ENCODE measurements at places on chromosomes 2 and 18.

GRCh38 chr2:238513346-238513745, 86.6 kb downstream of the ASB1 start:
- peak; percentile 25 for DNase-seq

- DNase-seq: no peak
These were observed 396.8 kb downstream of the NCKAP5 start for GRCh38 chr2:133171393-133172004.

- no peak for DNase-seq
These were observed 85.7 kb upstream of the RBBP8 start for GRCh38 chr18:22847392-22847791.

DNA sequence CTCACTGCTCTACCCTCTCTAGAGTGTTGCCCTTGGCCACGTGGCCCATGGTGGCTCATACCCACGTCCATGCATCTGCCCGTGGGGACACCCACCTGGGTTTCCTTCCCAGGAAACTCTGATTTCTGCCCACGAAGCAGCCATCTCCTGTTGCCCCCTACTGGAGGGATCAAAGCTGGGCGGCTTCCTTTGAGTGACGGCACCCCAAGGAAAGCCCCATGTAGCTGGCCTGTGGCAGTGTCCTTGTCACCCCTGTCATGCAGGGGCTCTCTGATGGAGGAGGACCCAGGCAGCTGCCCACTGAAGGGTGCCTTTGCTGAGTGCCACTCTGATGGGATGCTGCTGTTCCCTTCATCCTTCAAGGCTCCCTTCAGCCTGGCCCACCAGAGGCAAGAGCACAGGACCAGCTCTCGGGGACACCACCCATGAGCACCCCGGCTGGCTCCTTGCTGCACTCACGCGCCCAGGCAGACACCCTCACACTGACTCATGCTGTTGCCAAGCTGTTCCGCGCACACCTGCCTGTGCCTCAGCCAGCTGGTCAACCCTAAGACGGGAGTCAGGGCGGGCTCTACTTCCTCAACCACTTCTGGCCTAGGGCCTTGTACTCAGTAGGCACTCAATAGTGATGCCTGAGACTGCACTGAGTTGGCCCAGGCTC, 101.1 kb downstream of the CTIF start:
- DNase-seq: no peak

GRCh38 chr2:191977754-191978153, 130.9 kb upstream of the CAVIN2 start:
- DNase-seq: no peak

DNA sequence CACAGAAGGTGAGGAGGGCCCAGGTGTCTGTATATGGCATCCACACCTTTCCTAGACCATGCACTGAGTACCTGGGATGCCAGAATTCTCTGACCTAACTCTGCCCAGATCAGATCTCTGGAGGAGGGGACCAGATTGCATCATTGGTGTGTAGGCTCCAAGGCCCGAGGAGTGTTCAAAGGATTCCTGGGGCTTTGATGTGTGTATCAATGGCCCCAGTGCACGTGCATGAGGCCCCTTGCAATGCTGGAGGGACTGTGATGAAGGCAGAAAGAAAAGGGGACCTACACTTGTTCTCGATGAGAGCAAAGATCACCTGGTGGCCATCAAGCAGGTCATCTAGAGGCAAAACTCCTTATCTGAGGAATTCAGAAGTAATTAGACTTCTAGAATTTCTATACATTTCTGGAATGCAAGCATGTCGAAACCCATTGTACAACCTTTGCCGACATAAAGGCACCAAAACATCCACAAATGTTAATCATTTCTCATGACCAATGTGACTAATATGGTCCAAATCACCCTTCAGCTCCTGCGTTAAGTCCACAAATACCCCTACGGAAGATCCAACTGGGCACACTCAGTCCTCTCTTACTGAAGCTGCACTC, 123.5 kb downstream of the CHST9 start:
- no peak for DNase-seq

DNA sequence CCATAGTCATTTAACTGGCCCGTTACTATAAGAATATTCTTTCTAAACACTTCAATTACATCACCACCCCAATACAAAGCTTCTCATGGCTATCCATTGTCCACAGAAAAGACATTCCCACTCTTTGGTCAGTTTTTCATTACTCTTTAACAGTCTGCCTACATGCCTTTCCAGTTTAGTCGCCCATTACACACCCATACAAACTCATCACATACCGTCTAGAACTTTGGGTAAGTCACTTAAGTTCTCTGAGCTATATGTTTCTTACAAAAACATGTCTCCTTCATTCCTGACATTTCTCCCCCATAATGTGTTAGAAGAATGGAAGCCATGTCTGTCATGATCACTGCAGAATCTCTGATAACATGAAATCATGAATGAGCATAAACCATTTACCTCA, 108.2 kb upstream of the STK17B start:
- no peak for DNase-seq

- DNase-seq: no peak
These were observed 20.7 kb downstream of the BMP10 start for GRCh38 chr2:68850524-68850923.

GRCh38 chr2:28088970-28089369, 198.4 kb downstream of the BABAM2 start:
- DNase-seq: no peak

GRCh38 chr2:3666613-3666975, 8.6 kb downstream of the ALLC start:
- DNase-seq: no peak

- DNase-seq: no peak
These were observed 46.7 kb downstream of the PLA2R1 start for GRCh38 chr2:160015746-160016145.

DNA sequence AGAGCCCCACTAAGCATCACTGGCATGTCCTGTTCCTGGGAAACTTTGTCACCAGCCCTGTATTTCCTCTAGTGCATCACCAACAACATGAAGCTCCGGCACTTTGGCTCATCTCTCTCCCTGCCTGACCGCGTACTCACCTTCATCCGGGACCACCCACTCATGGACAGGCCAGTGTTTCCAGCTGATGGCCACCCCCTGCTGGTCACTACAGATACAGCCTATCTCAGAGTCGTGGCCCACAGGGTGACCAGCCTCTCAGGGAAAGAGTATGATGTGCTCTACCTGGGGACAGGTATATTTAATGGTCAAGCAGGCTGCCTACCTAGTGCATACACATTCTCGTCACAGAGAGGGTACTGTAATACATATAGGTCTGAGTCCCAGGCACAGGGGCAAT, 21.0 kb downstream of the SEMA4F start:
- no peak for DNase-seq

DNA sequence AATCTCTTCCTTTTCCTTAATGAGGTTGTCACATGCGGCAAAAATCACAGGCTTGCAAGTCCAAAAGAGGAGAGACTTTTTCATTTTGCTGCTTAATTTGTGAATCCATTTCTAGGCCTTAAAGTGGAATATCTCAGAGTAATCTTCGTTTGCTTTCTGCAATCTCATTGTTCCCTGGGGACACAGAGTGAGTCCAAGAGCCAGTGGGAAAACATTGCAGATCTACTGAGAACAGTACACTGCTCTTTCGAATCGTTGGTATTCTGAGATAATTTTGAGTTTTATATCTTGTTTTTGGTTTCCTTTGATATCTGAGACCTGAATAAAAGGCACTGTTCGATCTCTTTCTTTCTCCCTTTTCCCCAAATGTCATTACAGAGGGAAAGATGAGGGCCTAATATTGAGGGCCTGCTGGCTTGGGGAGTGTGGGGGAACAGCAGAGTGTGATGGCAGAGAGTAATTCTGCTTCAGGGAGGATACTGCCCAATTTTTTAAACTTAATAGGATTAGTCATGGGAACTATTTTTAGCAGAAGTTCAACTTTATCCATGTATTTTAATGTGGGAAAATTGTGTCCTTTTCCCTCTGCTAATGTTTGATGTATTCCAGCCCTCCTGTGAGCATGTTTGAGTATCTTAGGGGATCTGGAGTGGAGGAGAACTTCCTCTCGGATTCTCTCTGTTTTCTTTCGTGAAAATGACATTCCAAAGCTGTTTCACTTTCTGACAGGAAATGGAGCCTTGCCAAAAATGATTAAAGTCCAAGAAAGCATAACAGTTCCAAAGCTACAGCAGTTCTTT, 418.2 kb upstream of the ZEB2 start:
- DNase-seq: no peak

- no peak for DNase-seq
These were observed 401.7 kb upstream of the SPRED2 start for GRCh38 chr2:65834062-65834461.

GRCh38 chr2:219160186-219161017, at the start of gene NHEJ1:
Gene NHEJ1, minus strand, starts transcription at chr2:219160815. Its CDS starts 2,453 bp downstream, at chr2:219158362.
- DNase-seq: peak; percentile 91

- DNase-seq: no peak
These were observed 585.0 kb upstream of the CHAC2 start for GRCh38 chr2:53182601-53183000.

Measured in activated T-cell treated with anti-CD3 and anti-CD28 coated beads for 48 hours (primary cell).